ENCODE measurements at places on chromosomes 6 and 20.

DNA sequence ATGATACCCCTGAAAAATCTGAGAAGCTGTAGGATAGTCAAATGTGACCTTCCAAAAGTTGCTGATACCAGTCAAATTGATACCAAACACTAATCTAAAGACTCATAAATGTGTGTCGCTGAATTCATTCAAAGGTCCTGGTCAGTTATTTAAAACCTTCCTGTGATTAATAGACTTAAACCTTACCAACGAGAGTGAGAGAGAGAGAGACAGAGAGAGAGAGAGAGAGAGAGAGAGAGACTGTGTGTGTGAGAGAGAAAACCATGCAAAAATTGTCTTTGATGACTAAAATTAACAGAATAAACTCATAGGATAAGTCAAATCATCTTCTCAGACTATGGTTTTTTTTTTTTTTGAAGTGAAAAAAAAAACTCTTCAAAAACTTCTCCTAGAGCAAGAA is 370.9 kb upstream of the HS3ST5 start:
- DNase-seq, result no peak

- DNase-seq, result no peak
These were observed 15.4 kb upstream of the TRIB3 start for GRCh38 chr20:364905-365794.

- DNase-seq, result no peak
These were observed 3.0 kb upstream of the GCM1 start for GRCh38 chr6:53151676-53152075.

DNA sequence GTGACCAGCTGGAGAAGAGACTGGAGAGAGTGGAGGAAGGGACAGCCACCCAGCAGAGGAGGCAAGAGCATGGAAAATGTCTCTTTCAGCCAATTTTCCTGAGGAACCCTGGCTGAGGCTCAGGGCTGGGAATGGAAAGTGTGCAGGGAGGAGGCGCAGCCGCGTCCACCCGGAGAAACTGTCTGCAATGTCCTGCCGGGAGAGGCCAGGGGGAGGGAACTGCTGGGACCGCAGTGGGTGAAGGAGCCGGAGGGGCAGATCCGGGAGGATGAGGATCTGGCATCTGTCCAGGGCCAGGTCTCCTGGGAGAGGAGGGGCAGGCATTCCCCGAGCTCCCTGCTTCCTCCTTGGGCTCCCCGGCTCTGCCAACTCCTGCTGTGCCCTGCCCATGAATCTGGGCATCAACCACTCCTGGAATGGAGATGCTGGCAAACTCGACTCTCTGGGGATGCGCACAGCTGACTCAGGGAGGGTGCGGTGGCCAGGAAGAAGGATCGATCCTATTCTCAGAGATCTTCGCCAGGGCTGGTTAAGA is 17.4 kb upstream of the HM13 start:
- no peak for DNase-seq

GRCh38 chr6:83417880-83418663 is 12.8 kb downstream of the ME1 start:
- DNase-seq, result no peak

- DNase-seq, result no peak
These were observed 135.9 kb upstream of the DTNBP1 start for GRCh38 chr6:15798533-15799255.

- DNase-seq, result no peak
These were observed 129.6 kb downstream of the CD24 start for GRCh38 chr6:106844930-106845329.

DNA sequence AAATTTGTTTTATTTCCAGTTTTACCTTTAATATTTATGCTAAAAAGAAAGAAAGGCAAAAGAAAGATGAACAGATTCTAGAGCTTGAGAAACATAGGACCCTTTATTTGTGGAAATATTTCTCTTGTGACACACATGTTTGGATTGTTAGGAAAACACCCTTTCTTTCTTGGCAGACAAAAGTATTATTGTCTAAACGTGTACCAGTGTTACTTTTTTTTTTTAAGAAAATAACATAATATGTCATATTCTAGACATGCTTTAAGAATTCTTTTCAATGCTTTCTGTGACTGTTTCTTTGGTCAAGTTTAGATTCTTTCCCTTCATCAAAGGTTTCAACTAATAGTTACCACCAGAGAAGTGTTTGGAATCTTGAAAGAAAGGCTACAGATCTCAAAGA is 183.4 kb upstream of the CNR1 start:
- DNase-seq, result no peak

- no peak for DNase-seq
These were observed 79.9 kb downstream of the PREX1 start for GRCh38 chr20:48747840-48748414.

DNA sequence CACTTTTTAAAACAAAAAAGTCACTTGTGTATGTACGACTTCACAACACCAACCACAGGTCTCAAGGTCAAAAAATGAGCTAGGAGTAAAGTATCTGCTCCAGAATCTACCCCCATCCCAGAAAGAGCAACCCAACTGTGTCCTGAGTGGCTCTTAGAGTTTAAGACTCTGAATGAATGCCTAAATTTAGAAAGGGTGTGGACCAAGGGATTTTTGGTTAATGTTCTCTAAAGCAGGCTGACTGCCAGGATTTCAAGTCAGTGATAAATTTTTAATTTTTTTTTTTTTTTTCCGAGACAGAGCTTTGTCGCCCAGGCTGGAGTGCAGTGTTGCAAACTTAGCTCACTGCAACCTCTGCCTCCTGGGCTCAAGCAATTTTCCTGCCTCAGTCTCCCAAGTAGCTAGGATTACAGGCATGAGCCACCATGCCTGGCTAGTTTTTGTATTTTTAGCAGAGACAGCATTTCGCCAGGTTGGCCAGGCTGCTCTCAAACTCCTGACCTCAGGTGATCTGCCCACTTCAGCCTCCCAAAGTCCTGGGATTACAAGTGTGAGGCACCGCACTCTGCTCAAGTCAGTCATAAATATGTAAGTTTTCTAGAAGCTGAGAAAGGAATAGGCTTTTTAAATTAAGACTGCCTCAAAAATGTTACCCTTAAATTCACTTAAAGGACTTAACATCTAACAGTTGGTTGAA is 20.2 kb downstream of the STAU1 start:
- no peak for DNase-seq

GRCh38 chr6:117908246-117909068 is 1.4 kb downstream of the SLC35F1 start:
- peak; percentile 28 for DNase-seq

DNA sequence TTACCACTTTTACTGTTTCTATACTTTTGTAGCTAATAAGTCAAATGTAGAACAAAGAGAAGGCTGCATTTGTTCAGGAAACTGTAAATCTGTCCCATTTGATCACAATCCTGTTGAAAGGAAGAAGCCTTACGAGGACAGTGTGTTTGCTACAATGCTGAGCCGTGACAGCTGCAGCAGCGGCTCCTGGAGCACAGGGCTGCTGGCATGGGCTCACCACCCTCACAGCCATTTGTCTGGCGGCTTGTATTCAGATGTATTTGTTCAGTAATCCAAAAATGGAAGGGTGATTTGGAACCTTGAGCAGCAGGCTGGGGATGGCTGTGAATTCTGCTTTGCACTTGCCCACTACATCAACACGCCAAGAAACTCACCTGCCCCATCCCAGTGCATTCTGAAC is 5.7 kb downstream of the TUBB2A start:
- no peak for DNase-seq

GRCh38 chr6:157203312-157203744 is 120.0 kb downstream of the TMEM242 start:
- DNase-seq, result no peak

DNA sequence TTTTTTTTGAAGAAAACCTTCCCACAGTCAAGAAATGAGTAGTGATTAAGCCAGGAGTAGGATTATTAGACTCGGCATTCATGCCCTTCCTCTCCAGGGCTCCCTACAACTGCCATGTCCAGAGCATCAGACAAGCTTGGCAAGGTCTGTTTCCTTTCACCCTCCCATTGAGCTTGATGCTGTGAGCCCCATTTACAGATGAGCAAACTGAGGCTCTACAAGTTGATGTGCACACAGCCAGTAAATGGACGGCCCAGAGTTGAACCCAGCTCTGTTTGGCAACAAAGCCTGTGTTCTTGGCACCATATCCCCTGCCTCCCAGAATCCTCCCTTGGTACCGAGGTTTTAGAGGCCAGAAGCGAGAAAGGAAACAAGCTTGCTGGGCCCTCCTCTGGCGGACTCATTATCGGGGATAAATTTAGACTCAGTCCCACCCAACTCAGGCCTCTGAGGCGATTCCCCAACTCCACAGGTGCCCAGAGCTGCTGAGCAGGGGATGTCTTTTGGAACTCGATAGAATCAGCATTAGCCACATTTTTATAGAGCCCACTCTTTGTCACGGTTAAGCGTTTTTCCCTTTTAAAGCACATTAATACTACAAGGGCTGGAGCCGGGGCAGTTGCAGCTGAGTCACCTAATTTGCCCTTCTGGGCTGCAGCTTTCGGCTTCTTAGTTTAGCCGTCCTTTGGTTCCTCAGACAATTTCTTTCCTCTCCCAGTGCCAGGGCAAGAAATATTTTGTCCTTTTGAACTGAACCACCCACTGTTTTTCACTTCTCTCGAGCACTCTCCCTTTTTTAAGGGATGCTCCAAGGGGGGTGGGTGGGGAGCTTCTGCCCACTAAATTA is 23.0 kb upstream of the NFATC2 start:
- DNase-seq, result no peak

DNA sequence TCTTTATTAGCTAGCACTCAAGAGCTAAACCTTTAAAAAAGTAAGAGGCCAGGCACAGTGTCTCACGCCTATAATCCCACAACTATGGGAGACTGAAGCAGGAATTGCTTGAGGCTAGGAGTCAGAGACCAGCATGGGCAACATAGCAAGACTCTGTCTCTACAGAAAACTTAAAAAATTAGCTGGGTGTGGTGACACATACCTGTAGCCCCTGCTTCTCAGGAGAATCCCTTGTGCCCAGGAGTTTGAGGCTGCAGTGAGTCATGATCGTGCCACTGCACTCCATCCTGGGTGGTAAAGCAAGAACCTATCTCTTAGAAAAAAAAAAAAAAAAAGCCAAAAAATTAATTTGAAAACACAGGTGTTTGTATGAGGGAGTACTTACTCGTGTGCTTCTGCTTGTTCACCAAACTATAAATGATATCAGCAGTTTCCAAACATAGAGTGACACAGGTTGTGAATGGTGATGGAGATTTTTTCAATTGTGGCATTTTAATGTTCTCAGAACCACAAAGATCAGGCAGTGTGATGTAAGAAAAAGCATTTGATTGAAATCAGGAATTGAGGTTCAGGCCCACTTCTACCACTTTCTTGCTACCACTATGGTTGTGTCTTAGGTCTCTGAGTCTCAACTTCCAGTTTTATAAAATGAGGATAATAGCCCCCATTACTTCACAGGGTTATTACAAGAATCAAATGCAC is 104.9 kb downstream of the FOXO3 start:
- DNase-seq, result no peak

- DNase-seq, result no peak
These were observed 400.9 kb downstream of the TAF4 start for GRCh38 chr20:61664556-61665320.

DNA sequence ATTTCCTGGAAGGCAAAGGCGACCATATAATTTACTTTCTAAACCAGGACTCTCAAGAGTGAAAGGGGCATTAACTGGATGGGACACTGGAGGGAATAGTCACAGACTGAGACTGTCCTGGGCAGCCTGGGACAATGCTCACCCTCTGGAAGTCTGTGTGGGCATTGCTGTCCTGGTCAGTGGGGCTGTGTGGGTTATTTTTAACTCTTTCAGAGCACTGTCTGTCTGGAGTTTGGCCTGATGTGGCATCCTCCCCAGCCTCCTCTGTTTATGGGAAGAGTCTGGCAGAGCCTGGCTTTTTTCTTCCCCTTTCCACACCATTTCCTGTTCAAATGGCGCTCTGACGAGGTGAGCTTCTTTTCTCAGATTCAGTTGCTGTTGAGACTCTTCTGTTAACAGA is 11.7 kb downstream of the DAAM2 start:
- DNase-seq, result no peak

DNA sequence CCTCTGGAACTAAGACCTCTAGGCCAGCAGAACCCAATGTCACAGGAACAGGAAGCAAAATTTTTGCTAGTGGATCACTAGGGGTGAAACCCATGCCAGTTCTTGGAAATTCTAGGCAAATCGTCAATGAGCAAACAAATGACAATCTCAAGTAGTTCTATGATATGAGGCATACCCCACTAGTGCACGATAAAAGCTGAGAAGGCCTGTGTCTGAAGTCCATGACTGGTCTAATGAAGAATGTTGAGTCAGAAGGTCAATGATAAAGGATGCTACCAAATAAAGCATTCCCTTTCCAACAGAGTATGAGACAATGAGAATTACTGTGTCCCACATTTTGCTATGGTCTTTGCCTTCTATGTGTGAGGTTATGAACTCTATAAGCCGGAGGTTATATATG is 149.4 kb upstream of the NOX3 start:
- DNase-seq, result no peak

DNA sequence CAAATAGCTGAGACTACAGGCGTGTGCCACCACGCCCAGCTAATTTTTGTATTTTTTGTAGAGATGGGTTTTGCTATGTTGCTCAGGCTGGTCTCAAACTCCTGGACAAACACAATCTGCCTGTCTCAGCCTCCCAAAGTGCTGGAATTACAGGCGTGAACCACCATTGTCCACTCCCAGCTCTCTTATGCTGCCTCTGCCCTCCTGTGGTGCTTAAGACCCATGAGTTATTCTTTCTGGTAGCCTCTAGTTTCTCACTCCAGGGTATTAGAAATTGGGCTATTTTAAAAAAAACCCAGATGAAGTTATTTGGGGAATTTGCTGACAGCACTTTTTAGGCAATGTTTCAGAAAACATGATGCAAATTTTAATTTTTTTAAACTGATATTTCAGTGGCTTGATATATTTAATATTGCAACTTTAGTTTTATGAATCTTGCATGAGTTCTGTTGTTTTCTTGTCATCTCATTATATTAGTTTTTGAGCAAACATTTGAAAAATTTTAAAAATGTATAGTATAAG is 114.0 kb upstream of the FOXO3 start:
- DNase-seq, result no peak

DNA sequence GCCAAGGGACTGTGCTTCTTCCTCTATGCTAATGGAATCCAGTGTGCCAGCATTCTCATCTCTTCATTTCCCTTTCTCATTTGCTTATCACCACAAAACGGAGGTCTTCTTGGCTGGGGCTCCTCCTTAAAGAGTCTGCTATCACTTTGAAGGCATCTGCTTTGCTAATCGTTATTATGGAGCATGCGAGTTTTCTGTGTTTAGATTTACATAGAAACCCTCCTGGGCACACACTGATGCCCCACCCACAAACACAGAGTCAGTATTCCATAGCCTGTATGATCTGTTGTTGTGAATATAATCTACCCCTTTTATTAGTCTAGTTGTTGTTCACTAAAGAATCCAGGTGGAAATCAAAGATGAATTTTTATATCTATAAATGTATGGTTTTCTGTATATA is 83.4 kb upstream of the XRN2 start:
- DNase-seq, result no peak

DNA sequence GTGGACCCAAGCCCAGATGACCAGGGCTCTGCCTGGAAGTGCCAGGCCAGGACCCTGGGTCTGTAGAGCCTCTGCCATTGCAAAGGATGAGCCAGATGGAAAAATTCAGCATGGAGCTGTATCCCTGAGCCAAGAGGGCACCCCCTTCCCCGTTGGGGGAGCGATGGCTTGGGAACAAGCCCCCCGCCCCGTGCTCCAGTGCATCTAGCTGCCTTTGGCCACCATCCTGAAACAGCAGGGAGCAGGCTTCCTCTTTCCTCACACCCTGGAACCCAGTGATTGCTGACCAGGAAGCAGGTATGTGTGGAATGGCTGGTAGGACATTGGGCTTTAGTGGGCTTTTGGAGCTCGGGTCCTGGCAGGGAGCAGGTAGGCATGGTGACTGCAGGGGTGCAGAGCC is 2.2 kb downstream of the MLN start:
- DNase-seq, result no peak
